ENCODE measurements at places on chromosomes 1 and 21. TPM values are rescaled to one million over a fixed set of nuclear protein-coding genes. Genes with fewer than 3 reads are reported as not detected.

The BEND5 gene
- total RNA-seq, result 0.59 TPM

The LRRC8B gene
- total RNA-seq, result 0.89 TPM

The FASLG gene
- total RNA-seq, result not detected

The HSPB7 gene
- total RNA-seq, result 45.2 TPM

The CLCA2 gene
- 0.72 TPM for total RNA-seq

The OR2L8 gene
- not detected for total RNA-seq

The KCNJ9 gene
- under 0.01 TPM for total RNA-seq

The MYOC gene
- total RNA-seq, result 0.13 TPM

The ADAMTS4 gene
- total RNA-seq, result 14.7 TPM

The TRIM17 gene
- 0.07 TPM for total RNA-seq
